ENCODE measurements at places on chromosomes 2 and 18.

GRCh38 chr2:20304411-20304810 lies 46.2 kb downstream of the PUM2 start:
- no peak for DNase-seq

GRCh38 chr2:77807531-77808215 lies 285.5 kb upstream of the LRRTM4 start:
- no peak for DNase-seq

- DNase-seq: no peak
Observed at GRCh38 chr2:223941579-223942277, 3.4 kb downstream of the WDFY1 start.

DNA sequence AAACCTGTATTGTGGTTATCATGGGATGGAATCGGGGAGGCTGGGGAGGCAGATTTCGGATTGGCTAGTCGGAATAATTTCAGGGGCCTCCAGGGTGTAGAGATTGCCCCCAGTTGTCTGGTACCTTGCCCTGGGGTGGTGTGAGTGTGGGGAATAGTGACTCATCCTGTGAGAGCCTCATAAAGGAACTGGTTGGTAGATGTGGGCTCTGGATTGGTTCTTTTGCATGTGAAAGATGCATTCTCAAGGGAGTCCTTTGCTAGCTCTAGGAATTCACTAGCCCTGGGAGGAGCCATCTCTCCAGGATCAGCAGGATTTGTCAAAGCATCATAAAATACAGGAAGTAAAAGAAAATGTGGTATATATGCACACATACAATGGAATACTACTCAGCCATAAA lies 331.6 kb downstream of the SETBP1 start:
- DNase-seq: no peak

- DNase-seq: no peak
Observed at GRCh38 chr18:7004009-7004408, 113.6 kb downstream of the LAMA1 start.

- DNase-seq: peak; percentile 76
Observed at GRCh38 chr18:23131693-23132319, 3.5 kb upstream of the CABLES1 start.
